ENCODE measurements at places on chromosomes 6 and 20.

DNA sequence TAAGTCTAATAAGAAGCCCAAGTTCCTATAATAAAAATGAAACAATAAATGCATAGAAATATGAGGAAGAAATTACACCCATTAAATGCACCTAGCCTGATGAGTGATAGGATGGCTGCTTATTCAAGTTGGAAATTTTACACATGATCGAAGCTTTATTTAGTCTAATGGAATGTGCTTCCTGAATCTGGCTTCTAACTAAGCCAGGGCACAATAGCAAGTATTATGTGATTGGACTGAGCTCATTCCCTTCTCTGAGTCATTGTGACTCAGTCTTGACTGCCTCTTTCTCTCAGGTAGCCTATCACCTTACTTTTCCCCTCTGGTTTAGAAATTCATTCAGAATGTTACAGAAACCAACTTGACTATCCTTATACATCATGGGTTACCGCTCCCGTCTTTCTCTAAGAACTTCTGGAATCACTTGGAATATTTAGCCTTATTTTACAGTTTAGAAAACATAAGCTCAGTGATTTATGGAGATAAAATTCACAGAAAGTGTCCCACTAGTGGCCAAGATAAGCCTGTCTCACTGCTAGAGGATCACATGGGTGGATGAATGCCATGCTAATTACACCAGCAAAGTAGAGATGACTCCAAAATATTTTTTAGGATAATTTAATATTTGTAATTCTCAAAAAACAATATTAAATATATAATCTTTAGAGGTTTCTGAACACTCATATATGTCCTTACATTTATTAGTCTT lies 505.3 kb upstream of the JAG1 start:
- DNase-seq, result no peak

- DNase-seq, result no peak
Observed at GRCh38 chr6:158796353-158796752, 22.8 kb downstream of the EZR start.

DNA sequence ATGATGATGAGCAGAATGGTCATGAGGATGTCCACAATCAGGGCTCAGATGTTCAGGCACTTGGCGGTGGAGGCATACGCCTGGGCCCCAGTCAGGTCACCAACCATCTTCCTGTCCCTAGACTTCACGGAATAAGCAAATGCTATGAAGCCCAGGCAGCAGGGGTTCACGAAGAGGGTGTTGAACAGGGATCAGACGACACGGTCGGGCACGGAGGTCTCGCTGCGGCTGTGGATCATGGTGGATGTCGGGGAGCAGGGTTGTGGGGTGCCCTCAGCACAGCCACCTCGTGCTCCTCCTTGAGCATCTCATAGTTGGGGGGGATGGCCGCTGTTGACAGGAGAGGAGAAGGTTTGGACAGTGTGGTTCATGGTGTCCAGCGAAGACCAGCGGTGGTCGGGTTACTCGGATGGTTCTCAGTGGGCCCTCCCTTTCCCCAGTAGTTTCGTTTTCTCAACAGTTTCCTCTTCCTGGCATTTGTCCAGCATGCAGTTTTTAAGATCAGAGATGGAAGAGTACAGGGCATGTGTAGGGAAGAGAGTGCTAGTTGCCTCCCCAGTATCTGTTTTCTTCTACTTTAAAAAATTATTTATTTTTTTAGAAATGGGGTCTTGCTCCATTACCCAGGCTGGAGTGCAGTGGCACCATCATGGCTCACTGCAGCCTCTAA lies 20.3 kb upstream of the SPDEF start:
- no peak for DNase-seq

GRCh38 chr6:33251395-33252012 lies 20.2 kb downstream of the VPS52 start:
- no peak for DNase-seq
